CD4-positive, alpha-beta T cell treated with Interleukin-6 for 4 hours (primary cell): ENCODE measurements at places on chromosomes 11 and 22.

DNA sequence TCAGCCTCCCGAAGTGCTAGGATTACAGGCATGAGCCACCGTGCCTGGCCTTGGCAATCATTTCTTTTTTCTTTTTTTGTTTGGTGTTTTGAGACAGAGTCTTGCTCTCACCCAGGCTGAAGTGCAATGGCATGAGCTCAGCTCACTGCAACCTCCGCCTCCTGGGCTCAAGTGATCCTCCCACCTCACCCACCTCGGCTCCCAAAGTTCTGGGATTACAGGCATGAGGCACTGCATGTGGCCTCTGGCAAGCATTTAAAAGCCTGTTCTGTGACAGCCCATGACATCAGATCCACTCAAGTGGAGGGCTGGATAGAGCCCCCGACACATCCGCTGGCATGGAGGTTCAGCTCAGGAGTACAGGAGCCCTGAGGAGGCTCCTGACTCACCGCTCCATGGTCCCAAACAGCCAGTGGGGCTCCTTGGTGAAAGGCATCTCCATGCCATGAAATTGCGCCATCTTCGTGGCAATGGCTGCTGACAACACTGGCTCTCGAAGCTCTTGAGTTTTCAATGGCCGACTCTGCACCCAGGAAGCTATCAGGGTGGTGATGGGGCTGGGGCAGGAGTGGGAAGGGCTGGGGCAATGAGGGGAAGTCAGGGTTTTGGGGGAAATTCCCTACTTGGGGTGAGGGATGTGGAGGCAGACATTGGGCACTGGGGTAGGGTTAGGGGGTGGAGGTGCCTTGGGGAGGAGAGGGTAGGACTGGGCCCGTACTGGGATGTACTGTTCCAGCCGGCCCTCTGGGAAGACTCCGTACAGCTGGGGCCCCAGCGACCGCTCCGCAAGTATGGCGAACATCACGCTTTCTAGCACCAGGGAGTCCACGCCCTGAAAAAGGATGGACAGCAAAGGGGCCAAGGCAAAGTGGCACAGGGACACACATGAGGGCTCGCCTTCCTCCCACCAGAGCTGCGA lies 1.4 kb downstream of the CHKB start:
- DNase-seq: no peak

DNA sequence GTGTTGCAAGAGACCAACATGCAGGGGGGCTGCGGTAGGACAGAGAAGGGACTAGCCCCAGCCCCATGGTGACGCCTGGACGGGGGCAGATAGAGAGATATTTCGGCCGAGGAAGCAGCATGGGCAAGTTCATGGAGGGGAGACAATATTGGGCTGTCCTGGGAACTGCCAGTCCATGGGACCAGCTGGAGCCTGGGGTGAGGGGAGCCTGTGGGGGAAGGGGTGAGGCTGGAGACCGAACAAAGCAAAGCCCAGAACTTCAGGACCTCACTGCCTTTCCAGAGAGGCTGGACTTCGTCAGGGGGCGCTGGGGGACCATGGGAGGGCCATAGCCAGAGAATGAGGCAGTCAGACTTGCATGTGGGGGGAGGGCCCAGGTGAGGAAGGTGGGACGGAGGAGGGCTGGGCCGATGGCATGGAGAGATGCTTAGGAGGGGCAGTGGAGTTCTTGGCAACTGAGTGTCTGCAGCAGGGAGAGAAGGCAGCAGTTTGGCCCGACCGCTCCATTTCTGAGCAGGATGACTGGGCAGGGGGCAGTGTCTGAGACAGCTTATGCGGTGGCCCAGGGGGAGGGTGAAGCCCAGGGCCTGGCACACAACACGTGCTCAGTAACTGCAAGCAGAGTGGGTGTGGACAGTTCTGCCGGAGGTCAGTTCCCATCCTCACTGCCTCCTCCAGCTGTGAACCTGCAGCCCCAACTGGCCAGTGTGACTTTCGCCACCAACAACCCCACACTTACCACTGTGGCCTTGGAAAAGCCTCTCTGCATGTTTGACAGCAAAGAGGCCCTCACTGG lies 712 bp downstream of the UPK3A start:
- no peak for DNase-seq

GRCh38 chr22:38872831-38873248 lies 824 bp upstream of the CBX6 start:
- peak; percentile 28 for DNase-seq

GRCh38 chr11:18710545-18710944 lies 12.0 kb downstream of the TMEM86A start:
- DNase-seq: no peak
